ENCODE measurements at places on chromosomes 5 and 9.
A peak's percentile ranks its signal among the peaks of the same experiment; 100 is the strongest.

- no peaks in the 10 kb centered on the region for H3K36me3 ChIP-seq
- H3K4me3 ChIP-seq = no peak overlapping the region
- no peak for DNase-seq
Observed at GRCh38 chr5:129771058-129771838, 23.4 kb downstream of the MINAR2 start.

- no peak for DNase-seq
- H3K4me3 ChIP-seq = no peak overlapping the region
- no peak overlapping the region for H3K27ac ChIP-seq
Observed at GRCh38 chr5:168446983-168447619, 39.2 kb upstream of the RARS1 start.

DNA sequence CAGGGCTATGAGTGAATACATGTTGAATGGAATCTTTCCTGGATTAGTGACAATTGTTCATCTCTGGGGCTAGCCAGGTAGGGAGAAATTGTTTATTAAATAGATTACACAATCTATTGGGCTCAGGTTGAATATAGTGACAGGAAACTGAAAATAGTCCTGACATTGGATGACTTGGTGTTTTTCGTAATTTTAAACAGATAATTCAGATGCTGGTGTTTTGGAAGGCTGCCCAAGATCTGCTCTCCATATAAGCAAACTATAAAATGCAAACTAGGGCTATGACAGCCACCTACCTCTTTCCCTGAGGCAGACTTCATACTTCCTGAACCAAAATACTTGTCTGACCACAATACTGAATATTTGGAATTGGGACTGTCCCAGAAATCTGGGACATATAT, 99.1 kb downstream of the ENC1 start:
- H3K27me3 ChIP-seq = no peaks in the 10 kb centered on the region
- DNase-seq = no peak
- no peaks in the 10 kb centered on the region for H3K4me1 ChIP-seq
- H3K27ac ChIP-seq = no peak overlapping the region

DNA sequence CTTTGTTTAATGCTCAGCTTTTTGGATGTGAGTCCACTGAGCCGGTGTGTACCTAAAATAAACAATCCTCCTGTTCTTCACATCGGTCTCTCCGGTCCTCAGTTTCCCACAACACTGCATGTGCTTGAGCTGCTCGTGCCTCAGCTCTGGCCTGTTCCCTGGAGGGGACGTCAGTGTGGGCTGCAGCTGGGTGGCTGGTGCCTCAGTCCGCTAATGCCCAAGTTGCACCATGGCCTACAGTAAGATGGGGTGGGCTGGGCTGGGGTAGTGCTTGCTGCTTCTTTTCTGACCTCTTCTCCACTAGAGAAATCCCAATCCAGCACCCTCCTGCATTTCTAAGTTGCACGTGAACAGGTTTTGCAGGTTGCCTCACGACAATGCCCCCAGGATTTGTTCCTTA, 595 bp upstream of the BTNL9 start:
- H3K4me3 ChIP-seq = no peak overlapping the region
- H3K36me3 ChIP-seq = no peaks in the 10 kb centered on the region
- H3K27me3 ChIP-seq = peaks cover 3% of the 10 kb centered on the region
- DNase-seq = no peak
- no peaks in the 10 kb centered on the region for H3K4me1 ChIP-seq
- no peak overlapping the region for H3K27ac ChIP-seq

GRCh38 chr5:16550316-16550952, 66.4 kb downstream of the RETREG1 start:
- no peaks in the 10 kb centered on the region for H3K27me3 ChIP-seq
- no peaks in the 10 kb centered on the region for H3K4me1 ChIP-seq
- no peak overlapping the region for H3K27ac ChIP-seq

DNA sequence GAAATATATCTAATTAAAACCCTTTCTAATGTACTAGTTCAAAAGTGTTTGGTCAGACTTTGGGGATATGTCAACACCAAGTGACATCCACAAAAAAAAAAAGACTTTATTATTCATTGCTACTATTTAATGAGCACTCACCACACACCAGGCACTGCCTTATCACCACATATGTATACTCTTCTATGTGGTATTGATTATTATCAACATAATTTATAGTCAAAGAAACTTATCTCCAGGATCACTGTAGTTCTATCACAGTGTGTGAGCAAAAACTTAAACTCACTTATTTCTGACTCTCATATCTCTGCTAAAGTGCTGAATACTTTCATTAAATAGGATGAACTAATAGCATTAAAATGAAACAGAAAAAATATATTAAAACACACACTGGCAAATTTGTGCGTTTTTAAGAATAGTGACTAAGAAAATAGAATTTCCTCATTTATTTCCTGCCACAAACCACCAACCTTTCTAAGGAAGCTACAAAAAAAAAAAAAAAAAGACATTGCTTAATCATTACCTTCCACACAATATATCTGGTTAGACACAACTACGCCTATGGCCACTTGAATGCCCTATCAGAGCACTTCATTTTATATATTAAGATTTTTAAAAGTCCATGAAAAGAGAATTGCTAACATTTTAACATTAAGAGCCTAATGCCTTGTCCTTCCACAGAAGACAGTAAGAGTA, 12.8 kb downstream of the SLCO4C1 start:
- DNase-seq = no peak
- H3K4me3 ChIP-seq = no peak overlapping the region
- no peaks in the 10 kb centered on the region for H3K4me1 ChIP-seq
- H3K27ac ChIP-seq = no peak overlapping the region

- H3K36me3 ChIP-seq = no peaks in the 10 kb centered on the region
- no peaks in the 10 kb centered on the region for H3K27me3 ChIP-seq
- no peak overlapping the region for H3K4me3 ChIP-seq
- no peak for DNase-seq
- H3K27ac ChIP-seq = no peak overlapping the region
Observed at GRCh38 chr9:17477816-17478215, 101.0 kb upstream of the SH3GL2 start.

- no peak for DNase-seq
- H3K27me3 ChIP-seq = no peaks in the 10 kb centered on the region
- no peaks in the 10 kb centered on the region for H3K36me3 ChIP-seq
- peaks cover 7% of the 10 kb centered on the region for H3K4me1 ChIP-seq
- no peak overlapping the region for H3K27ac ChIP-seq
Observed at GRCh38 chr5:138954257-138955012, 79.3 kb upstream of the LRRTM2 start.

GRCh38 chr9:5352637-5353248, 13.1 kb upstream of the RLN1 start:
- H3K27me3 ChIP-seq = no peaks in the 10 kb centered on the region
- no peaks in the 10 kb centered on the region for H3K36me3 ChIP-seq
- DNase-seq = peak; percentile 17
- H3K4me1 ChIP-seq = peaks cover 38% of the 10 kb centered on the region
- no peak overlapping the region for H3K4me3 ChIP-seq

DNA sequence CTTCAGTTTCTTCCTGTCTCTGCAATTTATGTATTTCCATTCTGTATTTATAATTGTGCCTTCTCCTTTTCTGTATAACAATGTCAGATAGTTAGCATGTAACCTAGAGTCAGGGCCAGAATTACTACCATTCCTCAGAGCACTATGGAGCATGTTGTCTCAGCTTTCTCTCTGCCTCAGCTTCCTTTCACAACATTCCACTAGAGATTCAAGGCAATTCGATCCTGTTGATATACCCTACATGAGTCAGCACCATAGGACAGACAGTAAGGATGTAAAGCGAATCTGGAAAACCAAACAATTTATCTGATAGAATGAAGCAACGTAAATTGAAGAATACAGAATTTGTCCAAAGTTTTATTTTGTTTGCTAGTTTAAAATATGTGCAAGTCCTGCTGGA, 728.3 kb upstream of the SEMA6A start:
- H3K4me3 ChIP-seq = no peak overlapping the region
- H3K36me3 ChIP-seq = no peaks in the 10 kb centered on the region
- no peak overlapping the region for H3K27ac ChIP-seq
- H3K4me1 ChIP-seq = no peaks in the 10 kb centered on the region
- no peaks in the 10 kb centered on the region for H3K27me3 ChIP-seq
- no peak for DNase-seq

GRCh38 chr9:135343136-135343535, 136.4 kb upstream of the PPP1R26 start:
- no peak overlapping the region for H3K27ac ChIP-seq
- no peaks in the 10 kb centered on the region for H3K36me3 ChIP-seq
- no peak for DNase-seq
- no peaks in the 10 kb centered on the region for H3K27me3 ChIP-seq

DNA sequence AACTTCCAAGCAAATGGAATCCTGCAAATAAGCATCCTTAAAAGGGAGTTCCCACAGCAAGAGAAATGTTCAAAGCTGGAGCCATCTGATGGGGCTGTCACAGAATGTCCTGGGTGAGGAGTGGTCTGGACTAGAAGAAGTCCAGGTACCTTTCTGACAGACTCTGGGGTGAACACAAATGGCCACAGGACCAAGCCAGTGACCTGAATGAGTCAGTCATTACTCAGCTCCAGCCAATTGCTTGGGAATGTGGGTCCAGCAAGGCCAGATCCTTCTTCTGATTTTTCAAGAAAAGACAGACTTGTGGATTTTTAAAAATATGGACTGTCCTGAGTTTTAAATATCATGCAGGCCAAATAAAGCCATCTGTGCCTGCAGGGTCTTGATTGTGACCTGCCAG, 30.1 kb downstream of the GALNT10 start:
- H3K27ac ChIP-seq = no peak overlapping the region
- H3K4me1 ChIP-seq = peaks cover 10% of the 10 kb centered on the region
- H3K36me3 ChIP-seq = no peaks in the 10 kb centered on the region

- no peak overlapping the region for H3K4me3 ChIP-seq
- no peaks in the 10 kb centered on the region for H3K4me1 ChIP-seq
- DNase-seq = no peak
Observed at GRCh38 chr5:113900816-113901215, 387.3 kb downstream of the YTHDC2 start.

DNA sequence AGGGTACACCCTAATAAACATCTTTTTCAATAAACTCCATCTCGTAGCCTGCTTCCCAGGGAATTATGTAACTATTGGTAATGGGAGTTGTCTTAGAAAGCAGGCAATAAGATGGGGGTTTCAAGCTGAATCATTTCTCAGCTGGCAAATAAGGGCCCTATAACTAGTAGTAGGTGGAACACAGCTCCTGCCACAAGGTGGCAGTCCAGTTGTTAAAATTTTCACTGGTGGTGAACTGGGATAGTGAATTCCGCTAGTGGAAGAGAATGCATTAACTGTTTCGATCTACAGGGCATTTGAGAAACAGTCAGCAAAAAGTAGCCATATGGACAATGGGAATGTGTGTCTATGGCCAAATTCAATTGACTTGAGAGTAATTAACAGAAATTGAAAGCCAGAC, 27.7 kb downstream of the PCDHB15 start:
- DNase-seq = no peak
- H3K4me3 ChIP-seq = no peak overlapping the region
- H3K27ac ChIP-seq = no peak overlapping the region
- H3K27me3 ChIP-seq = no peaks in the 10 kb centered on the region
- H3K36me3 ChIP-seq = no peaks in the 10 kb centered on the region

- H3K36me3 ChIP-seq = peaks cover 15% of the 10 kb centered on the region
- no peak overlapping the region for H3K4me3 ChIP-seq
- DNase-seq = no peak
- no peaks in the 10 kb centered on the region for H3K27me3 ChIP-seq
- no peak overlapping the region for H3K27ac ChIP-seq
- no peaks in the 10 kb centered on the region for H3K4me1 ChIP-seq
Observed at GRCh38 chr9:125172031-125172755, 17.4 kb downstream of the PPP6C start.

GRCh38 chr9:20732118-20732517, 48.1 kb downstream of the FOCAD start:
- no peaks in the 10 kb centered on the region for H3K27me3 ChIP-seq
- no peaks in the 10 kb centered on the region for H3K4me1 ChIP-seq
- no peak overlapping the region for H3K4me3 ChIP-seq
- H3K27ac ChIP-seq = no peak overlapping the region
- no peaks in the 10 kb centered on the region for H3K36me3 ChIP-seq

DNA sequence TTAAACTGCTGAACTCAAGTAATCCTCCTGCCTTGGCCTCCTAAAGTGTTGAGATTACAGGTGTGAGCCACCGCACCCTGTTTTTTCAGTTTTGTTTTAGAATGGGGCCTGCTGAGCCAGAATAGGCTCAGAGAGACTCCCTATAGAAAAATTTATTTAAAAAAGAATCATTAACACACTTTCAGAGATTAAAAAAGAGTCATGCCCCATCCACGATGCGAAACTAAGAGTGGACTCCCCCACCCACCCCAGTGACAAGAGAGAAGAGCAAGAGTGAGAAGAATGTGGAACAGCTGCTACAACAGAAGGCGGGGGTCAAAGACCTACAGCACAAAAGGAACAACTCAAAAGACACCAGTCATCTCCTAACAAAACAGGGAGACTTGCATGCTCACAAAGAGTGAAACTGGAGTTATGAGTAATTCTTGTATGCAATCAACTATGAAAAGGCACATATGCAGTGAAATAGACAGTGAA, 47.2 kb downstream of the GLDC start:
- H3K27ac ChIP-seq = no peak overlapping the region
- H3K4me3 ChIP-seq = no peak overlapping the region
- H3K4me1 ChIP-seq = no peaks in the 10 kb centered on the region
- H3K27me3 ChIP-seq = no peaks in the 10 kb centered on the region
- H3K36me3 ChIP-seq = no peaks in the 10 kb centered on the region

DNA sequence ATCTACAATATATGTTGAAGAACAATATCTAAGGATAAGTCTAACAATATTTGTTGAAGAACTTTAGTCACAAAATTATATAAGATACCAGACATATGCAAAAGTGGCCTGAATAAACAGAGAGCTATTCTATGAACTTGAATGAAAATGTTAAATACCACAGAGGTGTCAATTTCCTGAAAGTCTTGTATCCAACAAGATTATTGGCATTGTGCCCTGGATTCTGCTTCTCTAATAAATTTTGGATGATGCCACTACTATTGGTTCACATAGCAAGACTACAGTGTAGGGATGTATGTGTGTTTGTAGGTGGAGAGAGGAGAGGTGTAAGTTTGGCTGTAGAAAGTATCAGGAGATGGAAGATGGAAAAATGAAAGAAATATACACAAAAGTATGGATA, 731.8 kb upstream of the RGMB start:
- H3K27me3 ChIP-seq = no peaks in the 10 kb centered on the region
- DNase-seq = no peak
- no peak overlapping the region for H3K4me3 ChIP-seq
- no peaks in the 10 kb centered on the region for H3K36me3 ChIP-seq
- no peaks in the 10 kb centered on the region for H3K4me1 ChIP-seq

DNA sequence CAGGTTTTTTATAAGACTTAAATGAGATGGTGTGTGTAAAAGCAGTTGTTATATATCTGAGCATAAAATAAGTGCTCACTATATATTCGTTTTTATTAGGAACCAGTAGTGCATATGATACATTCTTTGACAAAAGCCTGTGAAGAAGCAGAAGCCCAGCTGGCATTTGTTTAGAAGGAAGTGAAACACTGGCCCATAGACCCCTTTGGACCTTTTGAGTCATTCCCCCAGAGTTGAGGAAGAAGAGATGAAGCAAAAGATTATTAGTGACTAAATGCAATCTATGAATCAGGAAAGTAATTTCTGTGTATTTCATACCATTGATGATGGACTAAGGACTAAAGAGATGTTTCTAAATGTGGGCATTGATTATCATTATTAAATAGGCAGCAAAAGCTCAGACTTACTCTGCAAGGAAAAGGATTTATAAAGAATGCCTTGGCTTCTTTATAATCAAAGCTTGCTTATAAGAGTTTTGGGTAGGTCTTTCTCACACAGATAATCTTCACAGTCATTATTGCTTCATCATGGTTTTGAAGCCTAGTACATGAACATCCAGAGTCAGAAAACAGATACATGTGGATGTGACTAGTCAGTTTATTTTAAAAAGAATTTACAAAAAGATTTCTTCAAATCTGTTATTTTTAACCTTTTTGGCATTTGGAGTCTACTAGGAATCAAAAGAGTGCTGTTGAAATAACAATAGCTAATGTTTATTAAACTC, 16.9 kb upstream of the FER start:
- H3K27ac ChIP-seq = no peak overlapping the region
- DNase-seq = no peak
- H3K4me1 ChIP-seq = peaks cover 8% of the 10 kb centered on the region
- no peaks in the 10 kb centered on the region for H3K36me3 ChIP-seq
- H3K27me3 ChIP-seq = no peaks in the 10 kb centered on the region
